ENCODE measurements at places on chromosomes 2 and 18.
A peak's percentile ranks its signal among the peaks of the same experiment; 100 is the strongest.

GRCh38 chr2:55133467-55134315 lies 83.4 kb upstream of the RTN4 start:
- DNase-seq, result peak; percentile 32

DNA sequence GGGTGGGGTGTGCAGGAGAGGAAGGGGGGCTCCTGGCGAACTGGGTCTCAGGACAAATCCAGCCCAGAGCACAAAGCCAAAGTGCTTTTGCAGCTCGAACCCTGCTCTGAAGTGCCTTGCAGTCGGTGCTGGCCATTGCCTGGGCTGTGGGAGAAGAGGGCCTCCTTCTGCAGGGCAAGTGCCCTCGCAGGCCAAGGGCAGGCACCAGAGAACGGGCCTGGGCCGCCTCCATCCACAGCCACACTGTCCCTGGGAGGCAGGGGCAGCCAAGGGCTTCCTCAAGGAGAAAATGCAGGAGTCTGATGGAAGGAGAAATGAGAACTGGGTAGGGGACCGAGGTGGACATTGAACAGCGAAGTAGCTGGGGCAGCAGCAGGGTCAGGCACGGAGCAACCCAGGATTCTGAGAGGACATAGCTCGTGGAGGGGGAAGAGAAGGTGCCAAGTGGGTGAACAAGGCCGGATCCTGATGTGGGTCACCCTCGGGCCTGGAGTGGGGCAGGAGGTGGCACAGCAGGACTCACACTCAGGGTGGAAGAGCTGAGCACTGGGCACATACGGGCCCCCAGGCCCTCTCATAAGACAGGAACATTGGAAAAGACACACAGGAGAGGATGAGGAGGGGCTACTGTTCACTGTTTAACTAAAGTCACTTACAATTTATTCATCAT lies 312.8 kb upstream of the SALL3 start:
- no peak for DNase-seq

- no peak for DNase-seq
Measured at GRCh38 chr2:123453046-123453700, 571.9 kb upstream of the CNTNAP5 start.

DNA sequence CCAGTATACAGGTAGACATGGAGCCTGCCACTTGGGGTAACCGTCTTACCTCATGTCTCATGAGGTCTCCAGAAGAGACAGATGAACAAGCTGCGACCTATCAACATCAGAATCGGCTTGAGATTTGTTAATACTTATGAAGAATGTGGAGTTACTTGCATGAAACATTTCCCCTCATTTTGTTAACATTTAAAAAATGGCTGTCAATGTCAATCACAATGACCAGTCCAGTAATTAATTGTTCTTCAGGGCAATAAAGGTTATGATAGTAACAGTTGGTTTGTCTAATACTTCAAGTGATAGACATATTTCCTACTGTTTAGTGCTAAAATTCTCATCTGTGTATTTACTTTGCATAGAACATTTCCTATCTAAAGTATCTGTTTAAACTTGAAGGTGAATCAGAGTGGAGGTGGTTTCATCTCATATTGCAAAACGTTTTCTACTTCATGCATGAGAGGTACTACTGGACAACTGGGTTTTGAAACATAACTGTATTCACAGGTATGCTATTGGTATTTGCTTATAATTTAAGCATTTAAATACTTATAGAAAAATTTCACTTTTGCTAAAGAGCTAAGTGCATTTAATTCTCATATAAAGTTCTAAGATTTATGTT lies 15.1 kb downstream of the SERTAD2 start:
- no peak for DNase-seq

DNA sequence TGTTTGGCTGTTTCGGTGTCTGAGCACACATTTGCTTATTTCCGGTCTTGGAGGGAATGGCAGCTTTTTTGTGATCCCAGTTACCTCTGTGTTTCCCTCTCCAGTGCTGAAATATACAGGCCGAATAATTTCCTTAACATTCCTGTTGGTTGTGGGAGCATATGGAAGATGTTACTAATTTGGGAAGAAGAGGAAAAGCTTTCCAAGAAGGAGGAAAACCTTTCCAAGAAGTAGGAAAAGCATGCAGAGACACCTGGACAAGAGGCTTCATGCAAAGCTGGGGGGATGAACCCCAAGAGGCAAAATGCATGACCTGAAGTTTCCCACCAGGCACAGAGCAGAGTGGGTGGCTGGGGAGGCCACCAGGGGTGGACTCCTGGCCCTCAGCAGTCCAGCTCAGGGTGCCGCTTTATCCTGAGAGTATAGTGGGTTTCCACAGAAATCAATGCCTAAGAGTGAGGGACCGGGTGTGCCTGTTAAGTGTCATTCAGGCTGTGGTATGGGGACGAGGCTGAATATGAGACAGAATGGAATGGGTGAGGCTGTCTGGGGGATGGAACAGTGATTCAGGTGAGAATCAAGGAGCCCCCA lies 25.5 kb upstream of the GNAL start:
- no peak for DNase-seq

GRCh38 chr2:55224761-55225261 lies 7.3 kb downstream of the CLHC1 start:
- DNase-seq, result no peak

DNA sequence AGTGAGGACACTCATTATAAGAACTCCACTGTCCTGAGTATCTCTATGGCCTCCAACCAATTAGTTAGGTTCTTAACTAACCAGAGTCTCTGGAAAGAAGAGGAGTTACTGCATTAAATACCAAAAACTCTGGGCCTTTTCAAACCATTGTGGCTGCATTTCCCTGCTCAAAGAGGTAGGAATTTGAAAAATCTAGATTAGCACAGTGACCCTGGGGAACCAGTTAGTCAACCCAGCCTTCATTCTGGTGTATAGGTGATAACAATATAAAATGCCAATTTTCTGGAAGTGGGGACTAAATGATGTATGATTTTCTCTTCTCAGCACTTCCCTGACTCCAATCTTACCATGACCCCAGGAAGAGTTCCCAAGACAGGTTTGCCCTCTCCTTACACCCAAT lies 287.8 kb upstream of the SETBP1 start:
- DNase-seq, result no peak

DNA sequence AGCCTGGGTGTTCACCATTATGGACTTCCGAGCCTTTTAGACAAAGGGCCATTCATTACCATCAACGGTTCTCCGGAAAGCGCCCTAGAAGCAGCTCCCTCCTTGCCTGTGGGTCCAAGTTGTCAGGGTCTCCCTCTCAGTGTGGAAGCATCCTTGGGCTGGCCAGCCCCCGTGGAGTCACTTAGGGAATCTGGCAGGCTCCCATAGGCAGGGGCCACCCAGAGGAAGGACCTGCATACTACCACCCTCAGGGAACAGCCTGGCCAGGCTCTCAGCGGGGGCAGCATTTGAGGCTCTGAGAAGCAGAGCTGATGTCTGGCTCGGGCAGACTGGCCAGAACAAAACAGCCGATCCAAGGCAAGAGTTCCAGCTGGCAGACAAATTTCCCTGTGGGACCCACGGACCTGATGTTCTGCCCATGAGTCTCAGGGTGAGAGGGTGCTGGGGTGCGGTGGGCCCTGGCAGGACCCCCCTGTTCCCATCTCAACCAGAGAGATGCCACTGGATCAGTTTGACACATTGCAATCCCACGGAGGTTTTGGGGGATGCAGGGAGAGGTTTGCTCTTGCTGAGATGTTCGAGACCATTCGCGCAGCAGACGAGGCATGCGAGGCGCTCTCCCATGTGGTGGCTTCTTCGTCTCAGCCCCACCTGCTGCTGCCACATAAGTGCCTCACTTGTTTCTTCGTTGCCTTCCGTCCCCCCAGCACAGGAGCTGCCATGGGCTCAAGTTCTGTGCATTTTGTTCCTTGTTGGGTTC lies 56.9 kb downstream of the ACKR3 start:
- no peak for DNase-seq

DNA sequence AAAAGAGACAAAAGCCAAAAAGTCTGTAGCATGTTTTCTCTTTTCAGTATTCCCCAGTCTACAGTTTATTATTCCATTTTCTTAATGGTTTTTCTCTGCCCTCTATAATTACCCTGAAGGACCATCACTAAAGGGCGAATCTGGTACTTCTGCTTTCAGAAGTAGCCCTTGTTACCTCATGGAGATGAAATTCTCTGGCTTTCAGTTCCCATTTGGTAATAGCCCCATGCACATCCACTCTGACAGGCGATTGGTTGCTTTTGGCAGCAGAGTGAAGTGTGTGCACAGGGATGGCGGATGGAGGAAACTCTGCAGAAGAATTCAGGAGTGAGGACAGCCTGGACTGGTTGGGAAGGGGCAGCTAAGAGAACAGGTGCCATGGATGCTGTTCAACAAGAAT lies 66.3 kb upstream of the NABP1 start:
- no peak for DNase-seq

GRCh38 chr2:156189584-156189983 lies 142.9 kb downstream of the NR4A2 start:
- DNase-seq, result no peak

GRCh38 chr18:13527730-13528129 lies 198.6 kb downstream of the FAM210A start:
- DNase-seq, result no peak

GRCh38 chr18:27903906-27904305 lies 273.0 kb downstream of the CDH2 start:
- no peak for DNase-seq

DNA sequence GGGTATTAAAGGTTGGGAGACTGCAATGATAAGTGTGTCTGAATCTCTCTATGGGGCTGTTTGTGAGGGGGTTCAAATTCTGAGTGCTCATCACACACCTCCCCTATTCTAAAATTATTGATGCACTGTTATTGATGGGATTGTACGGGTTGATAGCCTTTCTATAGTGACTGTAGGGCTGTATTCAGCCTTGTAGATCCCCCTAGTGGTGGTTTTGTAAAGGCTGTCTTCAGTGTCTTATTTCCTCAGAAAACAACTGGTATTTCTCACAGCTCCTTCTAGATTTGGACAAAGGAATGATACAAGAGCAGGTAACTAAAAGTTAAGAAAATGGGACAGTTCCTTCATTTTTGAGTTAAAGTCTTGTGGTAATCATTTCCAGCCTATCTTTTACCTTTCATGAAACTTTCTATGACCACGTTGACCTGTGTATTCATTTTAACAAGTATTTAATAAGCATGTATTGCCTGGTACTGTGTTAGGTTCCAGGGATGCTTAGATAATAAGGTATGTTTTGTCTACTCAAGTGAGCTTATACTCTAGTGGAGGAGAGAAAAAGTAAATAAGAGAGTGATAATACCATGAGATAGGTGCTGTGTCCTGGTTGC lies 21.2 kb downstream of the SMAD4 start:
- no peak for DNase-seq

GRCh38 chr2:222827417-222827816 lies 33.4 kb upstream of the ACSL3 start:
- no peak for DNase-seq

DNA sequence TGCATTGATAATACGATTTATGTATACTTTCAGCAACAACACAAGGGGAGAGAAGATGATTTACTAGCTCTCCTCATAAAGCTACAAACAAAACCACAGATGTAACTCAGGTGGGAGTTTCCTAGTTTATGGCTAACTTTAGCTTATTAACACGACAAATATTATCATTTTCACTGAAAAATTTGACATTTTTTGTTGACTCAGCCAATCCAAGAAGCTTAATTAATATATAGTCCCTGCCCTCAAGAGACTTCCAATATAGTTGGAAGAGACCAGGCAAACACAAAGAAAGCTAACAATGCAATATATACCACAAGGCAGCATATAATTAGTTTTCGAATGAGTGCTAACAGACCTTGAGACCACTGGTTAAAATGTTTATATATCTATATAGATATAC lies 775 bp downstream of the WDR12 start:
- DNase-seq, result no peak

GRCh38 chr2:126761256-126761980 lies 105.5 kb downstream of the GYPC start:
- DNase-seq, result no peak

- no peak for DNase-seq
Measured at GRCh38 chr2:179098080-179098689, 48.2 kb upstream of the CCDC141 start.

- DNase-seq, result no peak
Measured at GRCh38 chr2:133553251-133553650, 15.0 kb downstream of the NCKAP5 start.

- no peak for DNase-seq
Measured at GRCh38 chr18:48580782-48581181, 42.0 kb downstream of the CTIF start.

GRCh38 chr2:83340424-83340823 lies 1118.7 kb downstream of the SUCLG1 start:
- DNase-seq, result no peak

DNA sequence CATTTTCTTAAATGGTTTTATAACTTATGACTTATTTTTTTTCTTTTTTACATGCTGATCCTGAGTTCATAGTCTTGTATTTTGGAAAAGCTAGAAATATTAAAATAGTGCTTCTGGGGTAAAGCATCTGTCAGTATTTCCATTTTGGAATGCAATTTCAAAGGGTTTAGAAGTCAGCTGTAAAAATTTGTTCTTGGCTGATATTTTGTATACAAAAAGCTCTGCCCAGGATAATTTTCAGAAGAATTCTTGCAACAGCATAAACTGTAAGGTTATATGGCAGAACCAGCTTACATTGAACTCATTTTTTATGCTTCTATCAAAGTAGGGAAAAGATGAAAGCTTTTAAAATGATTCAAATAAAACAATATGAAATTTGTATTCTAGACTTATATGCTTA lies 97.4 kb downstream of the DIS3L2 start:
- DNase-seq, result no peak

DNA sequence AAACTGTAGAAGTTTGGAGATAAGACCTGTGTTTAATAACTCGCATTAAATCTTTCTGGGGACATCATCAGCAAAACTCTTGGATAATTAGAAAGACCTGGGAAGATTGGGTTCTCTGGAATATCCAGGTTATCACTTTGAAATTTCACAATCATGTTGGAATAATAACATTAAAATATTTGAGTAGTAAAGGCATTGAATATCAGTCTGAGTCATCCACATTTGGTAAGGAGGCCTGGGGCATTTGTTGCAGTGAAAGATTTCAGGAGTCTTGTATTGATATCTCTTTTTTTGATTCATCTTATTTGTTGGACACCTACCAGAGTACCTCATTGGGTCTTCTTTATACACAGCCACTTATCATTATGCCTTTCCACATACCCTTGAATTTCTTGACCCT lies 95.9 kb downstream of the EPB41L5 start:
- DNase-seq, result no peak

DNA sequence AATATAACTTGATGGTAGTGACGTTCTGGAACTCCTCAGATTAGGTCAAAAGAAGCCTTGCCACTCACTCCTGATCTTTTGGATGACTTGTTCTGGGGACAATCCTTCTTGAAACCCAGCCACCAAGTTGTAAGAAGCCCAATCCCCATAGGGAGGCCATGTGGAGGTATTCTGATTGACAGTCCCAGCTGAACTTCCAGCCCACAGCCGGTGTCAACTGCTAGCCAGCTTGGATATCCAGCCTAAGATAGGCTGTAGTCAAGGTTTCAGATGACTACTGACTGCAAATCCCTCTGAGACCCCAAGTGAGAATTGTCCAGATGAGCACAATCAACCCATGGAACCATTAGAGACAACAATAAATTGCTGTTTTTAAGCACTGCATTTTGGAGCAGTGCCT lies 31.4 kb downstream of the EIF2AK2 start:
- no peak for DNase-seq

GRCh38 chr18:69961718-69962117 lies 14.0 kb upstream of the CD226 start:
- DNase-seq, result no peak
